Muscle of leg (tissue), 16 donors: ENCODE measurements at places on chromosomes 6 and 20.

GRCh38 chr6:152372945-152373344 lies 264.2 kb downstream of the SYNE1 start:
- DNase-seq: no peak

GRCh38 chr6:75488033-75488432 lies 5.6 kb downstream of the FILIP1 start:
- DNase-seq: peak; percentile 87

DNA sequence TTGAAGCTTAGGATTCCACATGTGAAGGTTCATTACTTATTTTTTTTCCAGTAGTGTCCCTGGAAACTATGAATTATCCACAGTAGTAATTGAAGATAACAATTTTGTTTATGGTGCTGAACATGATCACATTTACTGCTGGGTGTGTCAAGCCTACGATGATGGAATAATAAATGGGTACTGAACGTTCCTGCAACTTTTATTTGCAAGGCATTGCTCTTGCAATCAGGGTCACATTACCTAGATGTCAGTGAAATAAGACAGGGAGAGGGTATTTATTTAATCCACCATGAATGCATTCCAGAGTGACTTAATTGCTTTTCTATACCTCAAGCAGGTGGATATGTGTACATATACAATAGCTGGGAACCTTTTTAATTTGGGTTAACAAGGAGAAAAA lies 27.0 kb upstream of the MLIP start:
- no peak for DNase-seq

DNA sequence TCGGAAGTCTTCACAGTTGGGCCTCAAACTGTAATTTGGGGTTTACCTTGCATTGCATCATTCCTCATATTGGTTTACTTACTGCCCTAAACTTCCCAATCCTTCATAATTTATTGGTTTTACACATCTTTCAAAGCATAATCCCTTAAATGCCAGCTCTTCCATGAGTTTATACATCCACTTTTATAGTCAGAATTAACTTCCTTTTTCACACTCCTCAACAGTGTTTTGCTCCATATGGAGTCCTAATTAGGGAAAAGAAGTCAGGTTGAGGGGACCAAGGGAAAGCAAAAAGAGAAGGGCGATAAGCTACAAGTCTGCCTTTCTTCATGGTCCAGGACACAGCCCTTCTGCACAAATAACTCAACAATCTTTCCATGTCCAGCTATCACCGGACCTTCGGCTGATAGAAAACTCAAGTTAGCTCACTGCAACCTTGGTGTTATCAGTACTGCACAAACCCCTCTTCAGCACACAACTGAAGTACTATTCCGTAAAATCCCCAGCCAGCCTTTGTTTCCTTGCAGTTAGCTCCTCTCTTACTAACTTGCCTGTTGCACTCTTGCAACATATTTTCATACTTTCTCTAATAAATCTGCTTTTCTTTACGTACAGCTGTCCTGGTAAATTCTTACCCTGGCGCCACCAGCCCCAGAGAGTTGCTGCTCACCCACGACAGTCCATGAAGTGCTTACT lies 2.0 kb downstream of the EEF1E1 start:
- DNase-seq: no peak

DNA sequence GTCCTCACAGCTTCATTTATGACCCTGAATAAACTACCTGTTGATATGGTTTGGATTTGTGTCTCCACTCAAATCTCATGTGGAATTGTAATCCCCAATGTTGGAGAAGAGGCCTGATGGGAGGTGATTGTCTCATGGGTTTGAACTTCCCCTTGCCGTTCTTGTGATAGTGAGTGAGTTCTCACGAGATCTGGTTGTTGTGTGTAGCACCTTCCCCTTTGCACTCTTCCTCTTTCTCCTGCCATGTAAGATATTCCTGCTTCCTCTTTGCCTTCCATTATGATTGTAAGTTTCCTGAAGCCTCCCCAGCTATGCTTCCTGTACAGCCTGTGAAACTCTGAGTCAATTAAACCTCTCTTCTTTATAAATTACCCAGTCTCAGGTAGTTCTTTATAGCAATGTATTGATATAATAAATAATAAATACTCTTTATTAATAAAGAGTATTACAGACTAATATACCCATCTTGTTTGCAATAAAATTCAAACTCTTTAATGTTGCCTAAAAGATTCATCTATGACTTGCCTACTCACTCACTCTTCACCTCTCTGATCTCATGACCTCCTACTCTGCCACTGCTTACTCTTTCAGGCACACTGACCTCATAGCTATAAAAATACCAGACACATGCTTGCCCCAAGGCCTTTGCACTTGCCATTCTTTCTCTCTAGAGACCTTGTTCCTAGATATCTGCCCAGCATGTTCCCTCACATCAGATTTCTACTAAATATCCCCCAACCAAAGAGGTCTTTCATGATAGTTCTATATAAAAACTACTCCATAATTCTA lies 256.4 kb upstream of the MARCKS start:
- no peak for DNase-seq

DNA sequence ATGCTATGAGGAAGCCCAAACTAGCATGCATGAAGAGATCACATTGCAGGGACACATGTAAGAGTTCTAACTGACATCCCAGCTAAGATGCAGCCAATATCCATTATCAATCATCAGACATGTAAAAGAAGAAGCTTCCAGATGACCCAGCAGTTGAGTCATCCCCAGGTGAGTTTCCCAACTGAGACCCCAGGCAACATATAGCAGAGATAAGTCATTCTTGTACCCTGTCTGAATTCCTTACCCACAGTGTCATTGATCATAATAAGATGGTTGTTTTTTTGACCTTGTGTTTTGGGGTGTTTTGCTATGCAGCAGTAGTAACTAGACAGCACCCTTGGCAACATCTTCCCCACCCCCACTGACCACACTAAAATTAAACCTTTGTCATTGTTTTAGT lies 18.9 kb downstream of the SIRPD start:
- no peak for DNase-seq

DNA sequence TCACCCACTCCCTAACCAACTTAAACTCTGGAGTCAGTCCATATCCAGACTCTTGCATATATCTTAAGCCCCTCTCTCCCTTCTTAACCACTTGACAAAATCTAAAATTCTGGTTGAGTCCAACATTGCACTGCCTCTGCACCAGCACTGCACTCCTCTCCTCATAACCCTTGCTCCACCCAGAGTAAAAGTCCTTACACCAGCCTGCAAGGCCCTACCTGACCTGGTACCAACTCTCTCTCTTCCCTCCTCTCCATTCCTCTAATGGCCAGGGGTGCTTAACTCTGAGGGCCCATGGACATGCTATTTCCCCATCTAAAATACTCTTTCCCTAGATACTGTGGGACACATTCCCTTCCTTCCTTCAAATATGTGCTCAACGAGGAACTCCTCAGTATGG lies 21.0 kb downstream of the STX7 start:
- DNase-seq: no peak

- no peak for DNase-seq
Measured at GRCh38 chr6:818196-818595, 125.3 kb upstream of the EXOC2 start.

DNA sequence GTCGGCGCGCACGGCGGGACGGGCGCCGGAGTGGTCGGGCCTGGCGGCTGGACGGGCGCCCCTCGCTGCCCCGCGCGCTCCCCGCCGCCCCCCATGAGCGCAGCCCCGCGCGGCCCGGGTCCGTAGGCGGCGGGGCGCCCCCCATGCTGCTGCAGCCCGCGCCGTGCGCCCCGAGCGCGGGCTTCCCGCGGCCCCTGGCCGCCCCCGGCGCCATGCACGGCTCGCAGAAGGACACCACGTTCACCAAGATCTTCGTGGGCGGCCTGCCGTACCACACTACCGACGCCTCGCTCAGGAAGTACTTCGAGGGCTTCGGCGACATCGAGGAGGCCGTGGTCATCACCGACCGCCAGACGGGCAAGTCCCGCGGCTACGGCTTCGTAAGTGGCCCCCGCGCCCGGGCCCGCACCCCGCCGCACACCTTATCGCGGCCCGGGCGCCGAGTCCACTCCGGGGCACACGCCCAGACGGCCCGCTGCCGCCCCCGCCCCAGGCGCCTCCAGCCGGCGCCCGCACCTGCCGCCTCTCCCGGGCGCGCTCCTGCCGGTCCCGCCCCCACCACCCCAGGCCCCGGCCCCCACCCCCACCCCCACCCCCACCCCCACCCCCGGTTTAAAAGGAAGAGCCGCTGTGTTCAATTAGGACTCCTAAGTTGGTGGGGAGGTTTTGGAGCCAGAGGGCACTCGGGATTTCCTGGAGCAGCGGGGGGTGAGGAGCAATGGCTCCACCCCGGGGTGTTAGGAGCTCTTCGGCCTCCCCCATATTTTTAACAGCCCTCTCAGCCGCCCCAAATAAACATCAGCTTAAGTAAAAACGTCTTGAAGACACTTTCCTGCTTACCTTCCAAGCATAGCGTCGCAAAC lies 474 bp downstream of the RBM38 start:
- DNase-seq: peak; percentile 38

DNA sequence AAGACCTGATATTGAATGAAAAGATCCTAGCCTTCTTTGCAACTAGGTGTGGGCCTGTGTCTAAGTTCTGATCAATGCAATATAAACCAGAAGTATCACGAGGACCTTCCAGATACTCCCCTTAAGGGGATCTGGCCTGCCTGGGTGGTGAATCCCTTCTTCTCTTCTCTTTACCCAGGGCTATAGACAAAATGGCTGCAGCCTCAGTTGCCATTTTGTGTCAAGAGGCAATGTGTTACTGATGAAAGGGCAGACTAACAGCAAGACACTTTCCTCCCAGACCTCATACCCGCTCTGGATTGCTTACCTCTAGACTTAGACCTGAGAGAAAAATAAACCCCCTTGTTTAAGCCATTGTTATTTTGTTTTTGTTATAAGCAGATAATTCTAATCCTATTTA lies 84.5 kb upstream of the CHD6 start:
- no peak for DNase-seq

GRCh38 chr6:136063096-136063495 lies 187.0 kb downstream of the MTFR2 start:
- DNase-seq: no peak

DNA sequence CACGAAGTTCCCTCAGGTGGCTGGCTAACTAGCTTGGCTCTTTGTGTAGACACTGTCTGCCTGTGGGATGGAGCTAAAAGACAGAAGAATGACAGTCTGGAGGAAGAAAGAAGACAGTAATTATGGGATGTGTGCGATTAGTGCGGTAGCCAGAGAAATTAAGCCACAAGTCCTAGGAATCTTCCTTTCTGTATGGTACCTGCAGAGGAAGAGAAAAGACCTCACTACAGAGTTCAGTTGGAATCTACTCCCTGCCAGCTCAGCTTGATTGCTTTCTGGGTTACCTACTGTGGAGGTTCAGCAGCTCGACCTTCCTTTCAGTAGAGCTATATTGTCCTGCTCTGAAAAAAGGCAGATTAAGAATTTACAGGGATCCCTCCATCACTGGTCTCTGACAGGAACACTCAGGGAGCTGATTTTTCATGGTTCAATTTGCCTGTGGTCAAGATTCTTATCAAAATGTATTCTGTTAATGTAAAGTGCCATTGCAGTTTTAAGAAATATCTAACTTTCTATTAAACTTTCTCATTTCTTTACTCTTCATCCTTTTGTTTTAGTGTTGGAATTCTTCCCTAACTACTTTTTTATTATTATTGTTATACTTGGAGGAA lies 187.2 kb downstream of the CENPW start:
- no peak for DNase-seq

DNA sequence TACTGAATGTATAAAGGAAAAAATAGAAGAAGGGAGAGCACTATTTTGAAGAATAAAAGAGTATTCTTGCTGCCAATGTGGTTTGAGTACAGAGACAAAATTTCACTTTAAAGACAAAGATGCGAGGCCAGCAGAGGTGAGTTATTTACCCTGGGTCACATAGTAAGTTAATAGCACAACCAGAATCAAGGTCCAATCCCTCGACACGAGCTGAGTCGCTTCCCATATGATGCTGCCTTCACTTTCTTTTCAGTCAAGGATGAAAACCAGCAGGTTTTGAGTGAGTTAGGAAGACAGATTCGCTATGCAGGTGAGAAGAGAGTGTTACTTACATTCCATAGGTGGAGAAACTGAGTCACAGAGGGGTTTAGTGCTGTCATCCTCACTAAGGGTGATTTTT lies 75.8 kb downstream of the F13A1 start:
- DNase-seq: no peak

GRCh38 chr6:31094389-31094881 lies 17.9 kb downstream of the C6orf15 start:
- DNase-seq: no peak

DNA sequence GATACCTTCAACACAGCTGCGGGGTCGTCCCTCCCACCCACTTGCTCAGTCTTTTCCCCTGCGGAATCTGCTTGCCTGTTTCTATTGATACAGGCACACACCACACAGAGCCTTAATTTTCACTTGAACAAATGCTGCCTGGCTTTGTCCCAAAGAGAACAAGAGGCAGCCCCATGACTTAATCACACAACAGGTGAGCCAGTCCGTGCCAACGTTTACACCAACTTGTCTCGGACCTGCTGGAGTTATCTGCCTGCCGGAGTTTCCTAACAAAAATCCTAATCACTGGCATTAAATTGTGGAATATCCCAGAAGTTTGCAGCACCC lies 186.8 kb upstream of the RREB1 start:
- DNase-seq: peak; percentile 81

- DNase-seq: no peak
Measured at GRCh38 chr6:15335385-15335784, 89.5 kb downstream of the JARID2 start.

DNA sequence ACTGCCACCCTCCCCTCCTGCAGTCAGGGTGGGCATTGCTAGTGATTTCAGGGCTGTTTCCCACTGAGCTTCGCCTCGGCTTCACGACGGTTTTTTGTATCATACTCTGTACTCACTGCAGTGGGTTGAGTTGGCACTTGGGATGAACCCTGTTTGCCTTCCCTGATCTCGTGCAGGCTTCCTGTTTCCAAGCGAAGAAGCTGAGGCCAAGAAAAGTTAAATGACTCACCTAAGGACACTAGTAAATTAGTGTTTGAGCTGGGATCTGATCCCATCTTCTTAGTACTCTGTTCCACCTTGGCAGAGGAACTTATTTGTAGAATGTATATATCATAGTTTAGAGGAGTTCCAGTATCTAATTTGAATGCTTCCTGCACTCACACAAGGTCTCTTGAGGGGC lies 50.3 kb upstream of the VSTM2L start:
- no peak for DNase-seq

DNA sequence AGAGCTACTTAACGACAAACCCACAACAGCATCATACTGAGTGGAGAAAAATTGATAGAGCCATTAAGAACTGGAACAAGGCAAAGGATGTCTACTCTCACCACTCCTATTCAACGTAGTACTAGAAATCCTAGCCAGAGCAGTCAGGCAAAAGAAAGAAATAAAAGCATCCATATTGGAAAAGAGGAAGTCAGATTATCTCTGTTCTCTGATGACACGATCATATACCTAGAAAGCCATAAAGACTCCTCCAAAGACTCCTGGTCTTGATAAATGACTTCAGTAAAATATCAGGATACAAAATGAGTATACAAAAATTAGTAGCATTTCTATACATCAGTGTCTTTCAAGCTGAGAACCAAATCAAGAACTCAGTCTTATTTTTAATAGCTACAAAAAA lies 17.0 kb upstream of the FHL5 start:
- DNase-seq: no peak

GRCh38 chr20:24472426-24472825 lies 3.0 kb downstream of the SYNDIG1 start:
- DNase-seq: no peak

GRCh38 chr20:14566505-14566904 lies 229.1 kb upstream of the FLRT3 start:
- DNase-seq: peak; percentile 87

- DNase-seq: no peak
Measured at GRCh38 chr6:3915076-3915791, 66.1 kb downstream of the FAM50B start.
